Caco-2 (cell line): ENCODE measurements at places on chromosomes 4 and X. TPM values are rescaled to one million over a fixed set of nuclear protein-coding genes. Genes with fewer than 3 reads are reported as not detected.

MTNR1A gene
- total RNA-seq, result not detected in 2 replicates

DNA sequence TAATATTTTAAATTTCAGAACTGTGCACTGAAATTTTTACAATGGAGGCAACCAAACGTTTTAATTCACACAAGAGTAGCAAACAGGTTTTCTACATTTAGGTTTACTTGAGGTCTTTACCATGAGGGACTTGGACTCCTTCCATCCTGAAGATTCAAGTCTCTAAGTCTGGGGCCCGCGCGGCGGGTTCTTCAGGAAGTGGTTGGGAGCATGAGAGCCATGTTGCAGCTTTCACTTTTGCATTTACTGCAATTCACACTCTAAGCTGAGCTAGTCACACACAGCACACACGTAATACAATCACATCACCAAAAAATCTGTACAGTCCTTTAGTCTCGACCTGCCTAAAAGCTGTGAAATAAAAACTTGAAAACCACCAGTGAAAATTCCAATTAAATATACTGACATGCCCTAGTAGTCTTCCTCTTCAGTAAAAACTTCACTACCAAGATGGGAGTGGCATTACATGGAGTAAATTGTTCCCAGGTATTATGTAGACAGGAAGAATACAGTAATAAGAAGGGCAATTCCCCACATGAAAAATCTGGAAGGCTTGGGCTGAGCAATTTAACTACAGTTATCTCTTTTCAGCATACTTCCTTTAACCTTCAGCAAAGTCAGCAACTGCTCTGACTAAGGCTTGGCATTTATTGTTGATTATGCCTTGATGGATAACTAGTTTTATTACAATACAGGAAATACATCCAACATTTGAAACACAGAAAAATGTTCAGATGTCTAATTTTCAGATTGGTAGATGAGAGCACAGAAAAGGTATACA lies 571.1 kb upstream of the DIPK2B start:
- DNase-seq, result no peak

GRCh38 chr4:137266511-137266910 lies 265.8 kb downstream of the PCDH18 start:
- DNase-seq, result no peak

DNA sequence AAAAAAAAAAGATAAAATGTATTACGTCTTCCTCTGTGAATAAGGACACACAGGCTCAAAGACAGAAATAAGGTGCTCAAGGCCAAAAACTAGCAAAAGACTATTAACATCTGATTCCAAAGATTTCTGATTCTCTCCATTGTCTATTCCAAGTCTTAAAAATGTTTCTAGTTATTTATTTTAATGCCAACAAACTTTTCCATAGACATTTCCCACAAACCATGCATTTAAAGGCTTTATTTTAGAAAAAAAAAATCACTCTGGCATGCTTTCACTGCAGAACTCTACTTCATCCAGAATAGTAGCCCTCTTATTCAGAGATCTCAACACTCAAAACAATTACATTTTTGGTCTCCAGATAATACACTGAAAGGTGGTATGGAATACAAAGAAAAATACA lies 545.0 kb upstream of the TENM3 start:
- DNase-seq, result no peak

DNA sequence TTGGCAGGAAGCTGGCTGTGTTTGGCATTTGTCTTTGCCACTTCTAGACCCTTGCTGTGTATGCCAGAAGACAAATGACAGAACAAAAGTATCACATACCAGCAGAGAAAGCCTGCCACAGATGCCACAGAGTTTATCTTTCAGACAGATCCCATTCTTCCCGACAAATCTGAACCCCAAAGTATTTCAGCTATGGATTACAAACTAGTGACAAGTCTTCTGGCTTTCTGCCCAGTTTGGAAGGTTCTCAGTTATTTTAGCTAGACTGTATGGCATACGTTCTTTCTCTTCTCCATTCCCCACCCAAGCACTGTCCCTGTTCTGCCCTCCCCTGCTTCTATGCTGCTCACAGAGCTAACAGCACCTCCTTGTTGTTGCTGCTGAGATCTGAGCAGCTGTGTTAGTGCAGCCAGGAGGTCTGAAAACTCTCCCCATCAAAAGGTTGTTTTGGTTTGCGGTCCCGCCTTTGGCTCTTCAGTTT lies 236.7 kb downstream of the FRAS1 start:
- DNase-seq, result no peak

DNA sequence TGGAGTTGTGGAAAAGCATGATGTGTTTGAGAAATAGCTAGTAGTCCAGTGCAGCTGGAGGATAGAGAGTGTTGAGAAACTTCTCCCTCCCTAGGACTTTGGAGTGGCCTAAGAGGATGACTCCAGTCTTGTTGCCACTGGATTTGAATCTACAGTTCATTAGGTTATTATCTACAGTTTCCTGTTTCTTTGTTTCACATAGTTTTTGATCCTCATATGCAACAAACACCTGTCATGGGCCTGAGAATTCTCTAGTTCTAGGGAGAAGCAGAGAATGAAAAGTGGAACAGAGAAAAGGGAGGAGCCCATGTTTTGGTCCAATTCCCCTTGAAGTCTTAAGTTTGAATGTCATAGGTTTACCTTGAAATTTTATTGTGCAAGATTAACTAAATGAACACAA lies 73.6 kb upstream of the TBC1D9 start:
- DNase-seq, result no peak

- DNase-seq, result no peak
These were observed 51.7 kb upstream of the GPM6B start for GRCh38 chrX:13868591-13868990.
